ENCODE measurements at places on chromosomes 2 and 18.

GRCh38 chr18:50992351-50992762, 24.5 kb downstream of the ELAC1 start:
- no peak for DNase-seq

DNA sequence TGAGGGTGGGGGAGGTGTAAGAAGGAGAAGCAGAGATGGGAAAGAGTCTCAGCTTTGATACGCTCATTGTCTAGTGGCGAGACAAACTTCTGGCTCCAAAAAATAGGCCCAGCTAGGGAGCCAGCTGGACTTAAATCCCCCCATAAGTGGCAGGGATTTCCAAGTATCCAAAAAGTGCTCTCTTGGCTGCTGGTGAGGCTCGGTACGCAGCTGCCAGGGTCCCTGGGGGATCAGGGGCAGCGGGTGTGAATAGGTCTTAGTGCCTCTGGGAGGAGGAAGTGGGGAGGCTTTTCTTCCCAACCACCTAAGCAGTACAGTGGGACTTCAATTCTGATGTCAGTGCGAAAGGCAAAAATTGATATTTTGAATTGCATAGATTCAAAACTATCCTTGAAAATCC, 73.5 kb downstream of the ALK start:
- no peak for DNase-seq

DNA sequence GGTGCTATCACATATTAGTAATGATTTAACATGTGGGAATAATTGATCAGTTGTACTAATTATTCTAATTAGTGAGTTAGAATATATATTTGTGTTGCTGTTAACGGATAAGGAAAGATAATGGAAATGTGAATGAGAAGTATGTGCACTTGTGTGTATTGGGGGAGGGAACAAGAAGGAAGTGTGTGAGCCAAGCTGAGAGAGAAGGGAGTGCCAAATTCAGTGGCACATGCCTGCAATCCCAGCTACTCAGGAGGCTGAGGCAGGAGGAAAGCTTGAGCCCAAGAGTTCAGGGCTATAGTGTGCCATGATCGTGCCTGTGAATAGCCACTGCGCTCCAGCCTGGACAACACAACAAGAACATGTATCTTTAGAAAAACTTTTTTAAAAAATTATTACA, 9.3 kb downstream of the BARD1 start:
- no peak for DNase-seq

DNA sequence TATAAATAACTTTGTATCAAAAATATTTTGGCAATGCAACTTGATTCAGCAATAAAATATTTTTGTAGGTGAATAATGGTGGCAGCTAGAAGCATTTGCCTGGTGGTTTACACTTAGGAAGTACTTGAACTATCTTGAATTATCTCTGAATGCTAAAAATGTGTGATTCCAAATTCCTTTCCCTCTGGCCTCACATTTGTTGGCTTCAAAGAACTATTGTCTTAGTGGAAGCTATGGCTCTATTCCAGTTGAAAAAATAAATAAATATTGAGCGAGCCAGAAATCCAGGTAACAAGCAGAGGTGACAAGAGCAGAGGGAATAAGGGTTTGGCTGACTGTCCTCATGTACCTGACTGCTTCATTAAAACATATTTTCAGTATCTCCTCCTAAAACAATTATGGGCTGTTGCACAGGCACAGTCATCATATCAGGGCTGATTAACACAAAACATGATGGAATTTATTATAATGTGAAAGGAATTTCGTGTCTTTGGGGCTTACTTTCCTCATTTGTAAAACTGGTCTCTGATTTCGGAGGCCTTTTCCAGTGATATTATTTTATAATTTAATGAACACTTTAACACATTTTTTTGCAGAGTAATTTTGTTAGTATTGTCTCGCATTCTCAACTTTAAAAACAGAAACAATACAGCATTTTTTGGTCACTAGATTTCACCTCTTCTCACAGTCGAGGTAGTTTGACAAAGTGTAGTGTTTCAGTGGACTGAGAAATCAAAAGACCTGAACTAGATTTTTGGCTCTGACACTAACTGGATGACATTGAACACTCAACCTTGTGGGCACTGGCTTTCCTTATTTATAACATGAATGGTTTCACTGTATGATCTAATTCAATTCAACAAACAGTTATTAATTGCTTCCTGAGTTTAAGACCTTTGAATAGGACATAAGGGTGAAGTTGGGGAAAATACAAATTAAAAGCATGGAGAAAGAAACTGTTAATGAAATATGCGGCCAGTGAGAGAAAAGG, 7.8 kb upstream of the CAVIN2 start:
- no peak for DNase-seq

DNA sequence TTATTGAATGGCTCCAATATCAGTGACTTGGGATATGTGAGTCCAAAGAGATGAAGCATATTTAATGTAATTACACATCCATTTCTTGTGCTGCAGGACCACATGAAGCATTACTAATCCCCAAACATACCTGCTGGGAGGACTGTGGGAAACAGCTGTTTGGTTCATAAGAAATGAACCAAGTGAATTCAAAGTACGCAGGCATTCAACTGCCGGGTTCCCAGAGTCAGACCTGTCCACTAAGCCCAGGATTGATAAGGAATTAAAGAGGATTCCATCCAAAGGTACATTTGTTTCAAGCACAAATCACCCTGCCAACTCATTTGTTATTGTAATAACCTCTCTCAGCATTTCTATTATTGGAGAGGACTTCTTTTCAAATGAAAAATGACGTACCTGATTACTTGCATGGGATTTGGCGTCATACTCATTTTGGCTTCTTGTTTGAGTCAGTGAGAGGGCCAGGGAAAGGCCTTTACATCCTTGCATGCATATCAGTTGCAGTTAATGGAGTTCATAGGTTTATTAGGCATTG, 230.7 kb downstream of the TXNL1 start:
- DNase-seq: no peak

- DNase-seq: no peak
Measured at GRCh38 chr2:158463496-158464095, 6.8 kb downstream of the PKP4 start.

DNA sequence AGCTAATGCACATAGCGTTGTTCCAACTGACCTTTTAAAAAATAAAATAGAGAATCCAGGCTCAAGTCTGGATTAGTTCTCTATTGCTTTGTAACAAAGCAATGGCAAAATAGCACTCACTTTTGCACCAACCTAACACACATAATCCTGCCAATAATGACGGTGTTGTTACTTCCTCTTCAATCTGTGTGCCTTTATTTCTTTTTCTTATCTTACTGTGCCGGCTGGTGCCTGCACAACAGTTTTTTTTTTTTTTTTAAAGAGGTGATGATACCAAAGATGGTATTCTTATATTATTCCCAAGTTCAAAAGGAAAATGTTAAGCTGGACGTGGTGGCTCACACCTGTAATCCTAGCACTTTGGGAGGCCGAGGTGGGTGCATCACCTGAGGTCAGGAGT, 3.4 kb downstream of the PLB1 start:
- no peak for DNase-seq

- peak; percentile 39 for DNase-seq
Measured at GRCh38 chr18:28175930-28176697, 816 bp downstream of the CDH2 start.
